ENCODE measurements at places on chromosomes 2 and 18.

DNA sequence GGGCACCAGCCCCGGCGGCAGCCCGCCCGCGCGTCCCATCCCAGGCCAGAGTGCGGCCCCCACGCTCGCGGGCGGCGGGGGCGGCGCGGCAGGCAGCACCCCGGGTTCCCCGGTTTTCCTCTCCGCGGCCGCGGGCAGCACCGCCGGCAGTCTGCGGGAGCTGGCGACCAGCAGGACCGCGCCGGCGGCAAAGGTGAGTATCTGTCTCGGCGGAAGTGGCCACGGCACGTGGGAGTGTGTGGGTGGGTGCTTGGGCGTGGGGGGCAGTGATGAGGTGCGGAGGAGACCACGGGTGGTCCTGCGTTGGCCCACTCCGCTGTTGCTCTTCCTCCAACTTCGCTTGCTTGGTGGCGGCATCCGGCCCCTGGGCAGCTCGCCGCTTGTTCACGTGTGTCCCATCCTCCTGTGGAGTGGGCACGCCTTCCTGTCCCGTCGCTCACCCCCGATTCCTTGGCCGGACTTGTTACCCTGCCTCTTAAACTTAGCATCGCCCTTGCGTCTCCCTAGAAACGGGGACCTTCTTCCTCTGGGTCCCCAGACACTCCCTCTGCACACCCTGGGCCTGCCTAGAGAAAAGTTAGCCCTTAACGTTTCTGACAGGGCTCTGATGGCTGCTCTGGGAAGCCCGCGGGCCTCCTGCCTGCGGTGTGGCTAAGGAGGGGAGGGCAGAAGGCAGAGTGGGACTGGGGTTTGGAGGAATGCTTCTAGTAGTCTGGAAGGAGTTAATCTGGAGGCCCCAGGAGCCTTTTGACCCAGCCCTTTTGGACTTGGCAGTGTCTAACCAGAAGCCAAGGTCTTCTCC is 1.1 kb downstream of the SH3RF3 start:
- no peak for DNase-seq

DNA sequence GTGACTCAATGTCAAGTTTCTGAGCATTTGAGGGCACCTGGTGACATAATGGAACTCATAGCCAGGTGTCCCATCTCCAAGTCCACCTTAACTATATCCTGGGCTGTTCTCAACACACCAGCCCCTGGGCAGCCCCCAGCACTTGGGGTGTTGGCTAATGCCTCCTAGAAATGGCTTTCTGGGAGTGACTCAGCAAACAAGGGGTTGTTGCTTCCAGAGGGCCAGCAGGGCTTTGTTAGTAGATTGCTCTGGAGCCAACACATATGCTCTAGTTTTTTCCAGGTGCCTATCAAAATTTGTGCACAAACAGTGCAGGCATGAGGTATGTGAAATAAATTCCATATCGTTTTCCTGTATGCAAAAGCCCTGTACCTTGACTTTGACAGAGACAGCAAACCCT is 448.4 kb downstream of the SLC4A3 start:
- DNase-seq, result no peak

DNA sequence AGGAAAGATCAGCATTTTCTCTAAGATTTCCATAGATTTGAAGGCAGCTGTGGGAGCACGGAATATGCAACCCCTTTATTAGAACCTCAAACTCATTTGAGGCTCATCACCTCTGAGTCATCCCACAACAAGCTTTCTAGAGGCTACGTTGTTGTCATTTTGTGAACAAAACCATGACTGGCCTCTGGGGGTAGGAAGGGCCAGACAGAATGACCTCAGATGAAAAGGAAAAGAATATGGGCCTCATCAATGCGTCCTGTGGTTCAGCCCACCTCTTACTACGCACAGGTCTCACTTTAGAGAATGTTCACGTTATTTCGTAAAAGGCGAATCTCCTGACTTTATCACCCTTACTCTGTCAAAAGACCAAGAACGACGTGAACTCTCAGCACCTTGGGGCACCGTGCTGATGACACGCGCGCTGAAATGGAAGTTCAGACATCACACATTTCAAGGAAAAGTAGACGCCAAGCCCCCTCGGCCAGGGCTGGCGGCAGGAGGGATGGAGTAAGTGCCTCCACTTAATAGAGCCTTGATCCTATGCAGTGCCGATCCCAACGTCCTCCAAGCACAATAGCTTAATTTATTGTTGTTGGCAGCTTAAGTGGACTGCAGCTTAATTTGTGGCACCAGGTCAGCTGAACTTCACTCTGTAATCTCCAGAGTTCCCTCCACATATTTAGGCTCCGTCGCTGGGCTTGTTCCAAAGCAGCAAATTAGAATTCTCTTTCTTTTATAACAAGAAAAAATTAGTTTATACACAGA is 208.3 kb downstream of the EIPR1 start:
- DNase-seq, result no peak

DNA sequence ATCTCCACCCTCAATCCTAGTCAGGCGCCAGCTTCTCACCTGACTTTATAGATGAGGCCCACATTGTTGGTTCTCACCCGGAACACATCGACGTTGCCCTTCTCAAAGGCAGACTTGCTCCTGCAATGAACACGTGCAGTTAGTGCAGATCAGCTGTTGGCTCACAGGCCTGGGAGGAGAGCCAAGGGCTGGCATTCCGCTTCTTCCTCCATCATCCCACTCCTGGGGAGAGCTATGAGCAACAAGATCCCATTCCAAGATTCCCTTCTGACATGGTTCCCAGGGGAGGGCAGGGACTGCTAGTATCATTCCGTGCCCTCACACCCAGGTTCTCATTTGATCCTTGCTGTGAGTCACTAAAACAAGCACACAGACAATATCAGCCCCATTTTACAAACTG is 15.1 kb downstream of the LOXHD1 start:
- no peak for DNase-seq

- no peak for DNase-seq
Observed at GRCh38 chr2:4792126-4792525, 900.1 kb upstream of the SOX11 start.

GRCh38 chr2:74658516-74658915 is 4.5 kb downstream of the SEMA4F start:
- no peak for DNase-seq

DNA sequence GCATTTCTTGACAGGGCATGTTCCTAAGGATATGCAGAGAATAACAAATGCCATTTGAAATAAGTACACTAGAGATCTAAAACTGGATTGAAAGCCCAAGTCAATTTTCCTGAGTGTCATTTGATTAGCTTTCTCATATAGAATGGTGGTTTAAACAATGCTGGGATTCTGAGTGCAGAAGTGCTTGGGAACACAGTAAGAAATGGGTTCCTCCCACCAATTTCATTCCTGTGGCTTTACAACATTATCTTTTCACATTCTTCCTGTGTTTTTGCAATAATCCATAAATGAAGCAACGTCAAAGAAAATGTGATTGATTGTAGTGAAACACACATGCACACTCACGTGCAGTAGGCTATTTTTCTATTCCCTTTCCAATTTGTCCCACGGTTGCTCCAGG is 1858.4 kb upstream of the PIK3C3 start:
- no peak for DNase-seq

GRCh38 chr2:104368089-104368488 is 485.8 kb upstream of the POU3F3 start:
- DNase-seq, result no peak

DNA sequence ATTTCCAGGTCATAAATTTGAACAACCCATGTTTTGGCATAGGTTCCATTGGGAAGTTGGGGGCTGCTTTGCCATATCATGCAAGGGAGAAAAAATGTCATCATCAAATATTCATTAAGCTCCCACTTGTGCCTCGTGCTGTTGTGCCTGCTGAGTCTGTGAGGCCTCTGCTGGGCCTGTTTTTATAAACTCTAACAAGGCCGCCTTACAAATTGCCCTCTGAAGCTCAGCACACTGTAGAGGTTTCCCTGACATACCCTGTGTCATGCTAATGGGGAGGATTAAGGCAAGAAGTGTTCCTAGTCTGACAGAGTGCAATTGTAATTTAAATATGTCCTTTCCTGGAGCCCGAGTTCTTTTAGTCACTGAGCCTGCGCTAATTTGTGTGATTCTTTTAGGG is 17.6 kb downstream of the OSBPL6 start:
- no peak for DNase-seq

Measured in stimulated activated CD4-positive, alpha-beta T cell treated with anti-CD3 and anti-CD28 coated beads, TNF-alpha, amount 100 ng/mL, for 24 hours (primary cell).